ENCODE measurements at places on chromosomes 1 and 21. TPM values are rescaled to one million over a fixed set of nuclear protein-coding genes. Genes with fewer than 3 reads are reported as not detected.

DNA sequence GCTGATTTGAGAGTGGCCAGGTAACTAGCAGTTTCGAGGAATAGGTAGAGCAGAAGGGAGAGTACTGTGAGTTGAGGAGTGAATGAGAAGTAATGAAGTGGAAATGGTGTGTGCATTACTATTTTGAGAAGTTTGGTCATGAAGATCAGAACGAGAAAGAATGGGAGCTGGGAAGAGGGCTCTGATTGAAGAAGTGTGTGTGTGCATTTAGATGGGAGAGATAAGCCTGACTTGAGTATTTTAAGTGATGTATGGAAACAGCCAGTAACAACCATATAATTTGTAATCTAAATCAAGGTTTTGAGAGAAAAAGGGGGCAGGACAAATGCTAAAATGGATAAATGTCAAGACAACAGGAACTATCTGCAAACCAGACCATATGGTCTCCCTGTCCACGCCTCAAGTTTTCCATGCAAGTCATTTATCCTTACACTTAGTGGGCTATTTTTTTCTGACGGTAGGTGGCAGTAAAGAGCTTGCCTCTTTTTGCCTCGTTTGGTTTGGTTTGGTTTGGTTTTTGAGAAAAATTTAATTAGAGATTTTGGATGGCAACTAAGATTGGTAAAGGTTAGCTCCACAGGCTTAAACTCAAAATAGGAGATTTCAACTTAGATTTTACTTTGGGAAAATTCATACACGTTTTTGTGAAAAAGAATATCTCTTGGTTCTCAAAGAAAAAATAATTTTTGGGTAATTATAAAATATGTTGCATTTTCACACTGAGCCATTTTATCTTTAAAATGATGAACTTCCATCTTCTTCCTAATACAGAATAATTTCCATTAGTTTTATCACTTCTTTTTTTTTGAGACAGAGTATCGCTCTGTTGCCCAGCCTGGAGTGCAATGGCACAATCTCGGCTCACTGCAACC, 9.5 kb upstream of the B3GALNT2 start:
- H3K4me3 ChIP-seq, result no peak overlapping the region
- no peak overlapping the region for H3K27ac ChIP-seq
- no peaks in the 10 kb centered on the region for H3K27me3 ChIP-seq

DNA sequence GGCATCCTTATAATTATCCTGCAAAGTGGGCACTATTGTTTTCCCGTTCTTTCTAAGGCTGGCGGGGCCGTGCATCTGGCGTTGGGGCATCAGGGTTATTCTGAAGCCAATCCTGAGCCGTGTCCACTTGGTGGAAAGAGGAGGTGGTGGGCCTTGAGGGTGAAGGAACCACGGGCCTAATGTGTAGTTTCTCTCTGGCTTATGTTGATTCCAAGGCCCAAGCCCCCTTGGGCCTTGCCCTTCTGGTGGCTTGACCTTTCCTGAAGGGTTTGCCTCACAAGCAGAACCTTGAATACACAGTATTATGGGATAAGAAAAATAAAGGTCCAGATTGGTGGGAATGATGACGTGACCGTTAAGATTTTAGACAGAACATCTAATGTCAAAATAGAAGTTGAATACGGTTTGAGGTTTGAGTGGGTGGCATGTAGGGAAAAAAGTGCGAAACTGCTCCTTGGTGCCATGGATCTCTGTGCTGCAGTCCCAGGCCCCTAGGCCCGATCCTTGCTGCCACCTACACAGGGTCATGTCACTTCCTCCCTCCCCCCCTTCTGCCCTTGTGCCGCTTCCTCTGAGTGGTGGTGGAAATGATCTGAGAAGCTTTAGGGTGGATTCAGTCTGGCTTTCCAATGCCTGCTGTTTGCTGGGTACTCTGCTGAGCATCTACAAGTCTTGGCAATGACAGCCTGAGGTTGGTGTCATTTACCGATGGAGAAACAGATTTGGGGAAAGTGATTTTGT, 90.5 kb downstream of the PRDM2 start:
- H3K36me3 ChIP-seq, result no peaks in the 10 kb centered on the region
- H3K27me3 ChIP-seq, result no peaks in the 10 kb centered on the region
- H3K4me3 ChIP-seq, result no peak overlapping the region
- no peak for DNase-seq
- no peaks in the 10 kb centered on the region for H3K4me1 ChIP-seq

- no peak overlapping the region for H3K27ac ChIP-seq
- DNase-seq, result no peak
- peaks cover 23% of the 10 kb centered on the region for H3K27me3 ChIP-seq
- H3K4me1 ChIP-seq, result no peaks in the 10 kb centered on the region
- no peaks in the 10 kb centered on the region for H3K36me3 ChIP-seq
These were observed 62.7 kb downstream of the ZNF648 start for GRCh38 chr1:181998858-181999257.

GRCh38 chr1:161367684-161368400, at the start of gene CFAP126:
CFAP126 (minus strand) TSS chr1:161367876; CDS start chr1:161367868, 8 bp downstream.
- DNase-seq, result peak; percentile 61
- H3K4me3 ChIP-seq, result no peak within 1 kb of the TSS
- H3K27me3 ChIP-seq, result no peaks in the 10 kb centered on the region
- H3K36me3 ChIP-seq, result no peaks in the 10 kb centered on the region
- H3K4me1 ChIP-seq, result no peaks in the 10 kb centered on the region

DNA sequence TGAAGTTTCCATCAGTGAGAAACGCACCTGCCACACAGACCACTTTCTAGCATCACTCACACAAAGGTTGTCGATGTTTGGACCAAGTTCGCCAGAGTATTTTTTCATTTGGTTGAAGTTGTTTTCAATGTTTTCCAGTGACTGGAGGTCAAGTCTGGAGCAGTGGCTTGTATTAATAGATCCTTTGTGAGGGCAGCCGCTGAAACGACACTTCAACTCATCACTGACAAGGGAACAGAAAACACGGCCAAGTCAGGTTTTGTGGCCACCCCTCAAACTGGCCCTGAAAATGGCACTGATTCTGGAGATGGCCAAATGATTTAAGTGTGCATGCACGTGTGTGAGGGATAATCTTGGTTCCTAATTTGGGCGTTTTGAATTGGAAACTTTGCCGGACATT, 675.6 kb downstream of the SMYD3 start:
- H3K27ac ChIP-seq, result no peak overlapping the region
- no peak overlapping the region for H3K4me3 ChIP-seq
- no peak for DNase-seq
- no peaks in the 10 kb centered on the region for H3K27me3 ChIP-seq
- no peaks in the 10 kb centered on the region for H3K36me3 ChIP-seq
- no peaks in the 10 kb centered on the region for H3K4me1 ChIP-seq

GRCh38 chr21:39182016-39182415, 1.2 kb downstream of the PSMG1 start:
- H3K27me3 ChIP-seq, result no peaks in the 10 kb centered on the region
- H3K27ac ChIP-seq, result no peak overlapping the region
- H3K36me3 ChIP-seq, result no peaks in the 10 kb centered on the region
- H3K4me3 ChIP-seq, result peak overlapping the region; percentile 92
- DNase-seq, result no peak

- H3K27ac ChIP-seq, result no peak overlapping the region
- H3K27me3 ChIP-seq, result no peaks in the 10 kb centered on the region
- H3K36me3 ChIP-seq, result no peaks in the 10 kb centered on the region
- H3K4me1 ChIP-seq, result no peaks in the 10 kb centered on the region
- no peak overlapping the region for H3K4me3 ChIP-seq
These were observed 179.0 kb downstream of the PTPRU start for GRCh38 chr1:29415156-29415830.

- H3K27ac ChIP-seq, result no peak overlapping the region
- H3K4me3 ChIP-seq, result no peak overlapping the region
- DNase-seq, result no peak
- no peaks in the 10 kb centered on the region for H3K4me1 ChIP-seq
- no peaks in the 10 kb centered on the region for H3K27me3 ChIP-seq
These were observed 51.8 kb downstream of the ANGPTL1 start for GRCh38 chr1:178819123-178819522.

- no peak for DNase-seq
- H3K4me3 ChIP-seq, result no peak overlapping the region
- no peaks in the 10 kb centered on the region for H3K36me3 ChIP-seq
- no peaks in the 10 kb centered on the region for H3K4me1 ChIP-seq
- no peak overlapping the region for H3K27ac ChIP-seq
These were observed 724.3 kb upstream of the CXADR start for GRCh38 chr21:16788584-16788983.

DNA sequence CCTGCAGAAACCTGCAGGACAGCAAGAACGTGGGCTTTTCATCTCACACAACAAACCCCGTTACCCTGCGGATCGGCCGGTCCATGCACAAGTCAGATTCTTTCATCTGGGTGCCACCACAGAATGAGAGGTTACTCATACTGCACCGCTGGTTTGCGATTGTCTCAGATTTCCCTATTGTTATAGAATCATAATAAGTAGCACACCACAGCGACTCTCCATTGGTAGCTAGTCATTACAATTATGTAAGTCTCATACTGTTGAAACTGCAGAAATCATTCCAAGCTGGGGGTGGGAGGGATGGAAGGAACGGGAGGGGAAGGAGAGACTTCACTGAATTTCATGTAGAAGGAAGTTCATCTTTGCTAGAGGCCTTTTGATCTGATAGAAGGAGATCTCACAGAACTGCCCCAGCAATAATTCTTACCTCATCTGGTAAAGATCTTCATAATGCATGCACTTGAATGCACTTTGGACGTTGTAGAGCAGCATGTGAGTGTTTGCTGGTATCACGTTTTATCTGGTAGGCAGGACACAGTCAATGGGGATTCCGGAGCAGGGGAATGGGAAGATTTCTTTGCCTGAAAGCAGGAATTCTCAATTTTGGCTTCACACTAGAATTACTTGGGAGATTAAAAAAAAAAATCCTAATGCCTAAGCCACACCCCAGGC, 221.1 kb downstream of the KIF26B start:
- no peak overlapping the region for H3K4me3 ChIP-seq
- no peak for DNase-seq
- H3K36me3 ChIP-seq, result no peaks in the 10 kb centered on the region
- no peaks in the 10 kb centered on the region for H3K4me1 ChIP-seq
- peaks cover 65% of the 10 kb centered on the region for H3K27me3 ChIP-seq

GRCh38 chr1:7366955-7367665, 404.0 kb upstream of the VAMP3 start:
- H3K36me3 ChIP-seq, result no peaks in the 10 kb centered on the region
- DNase-seq, result no peak
- no peaks in the 10 kb centered on the region for H3K4me1 ChIP-seq
- H3K27ac ChIP-seq, result no peak overlapping the region
- peaks cover 22% of the 10 kb centered on the region for H3K27me3 ChIP-seq
- H3K4me3 ChIP-seq, result no peak overlapping the region

GRCh38 chr1:14650951-14651350, 52.5 kb downstream of the KAZN start:
- peaks cover 7% of the 10 kb centered on the region for H3K27me3 ChIP-seq
- no peak overlapping the region for H3K4me3 ChIP-seq
- no peaks in the 10 kb centered on the region for H3K4me1 ChIP-seq
- H3K36me3 ChIP-seq, result no peaks in the 10 kb centered on the region
- DNase-seq, result no peak
- no peak overlapping the region for H3K27ac ChIP-seq

DNA sequence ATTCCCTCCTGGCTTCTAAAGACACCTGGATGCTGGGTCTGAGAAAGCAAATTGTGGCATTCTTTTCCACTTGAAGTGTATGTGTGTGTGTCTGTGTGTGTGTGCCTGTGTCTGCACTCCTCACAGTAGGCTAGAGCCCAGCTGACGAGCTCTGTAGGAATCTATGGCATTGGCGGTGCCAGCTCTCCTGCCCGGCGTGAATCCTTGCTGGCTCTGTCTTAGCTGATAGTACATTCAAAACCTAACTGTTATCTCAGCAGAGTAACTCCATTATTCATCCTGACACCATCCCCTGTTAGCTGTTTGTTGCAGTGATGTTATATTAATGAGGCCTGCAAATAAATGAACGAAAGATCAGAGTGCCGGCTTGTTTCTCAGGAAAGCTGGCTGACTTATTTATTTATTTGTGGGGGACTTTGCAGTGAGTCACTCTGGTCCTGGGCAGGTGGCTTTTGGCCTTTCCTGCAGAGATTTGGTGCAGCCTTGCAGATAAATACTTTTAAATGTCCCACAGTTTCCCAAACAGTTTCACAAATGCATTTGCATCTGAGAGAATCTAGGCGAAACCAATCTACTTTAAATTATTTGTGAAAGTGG, 160.6 kb upstream of the CD34 start:
- H3K27ac ChIP-seq, result no peak overlapping the region
- no peak overlapping the region for H3K4me3 ChIP-seq
- DNase-seq, result no peak
- H3K4me1 ChIP-seq, result no peaks in the 10 kb centered on the region

GRCh38 chr1:200369706-200370105, 40.1 kb downstream of the ZNF281 start:
- H3K27me3 ChIP-seq, result no peaks in the 10 kb centered on the region
- DNase-seq, result peak; percentile 61
- H3K36me3 ChIP-seq, result no peaks in the 10 kb centered on the region
- no peak overlapping the region for H3K4me3 ChIP-seq
- no peak overlapping the region for H3K27ac ChIP-seq

DNA sequence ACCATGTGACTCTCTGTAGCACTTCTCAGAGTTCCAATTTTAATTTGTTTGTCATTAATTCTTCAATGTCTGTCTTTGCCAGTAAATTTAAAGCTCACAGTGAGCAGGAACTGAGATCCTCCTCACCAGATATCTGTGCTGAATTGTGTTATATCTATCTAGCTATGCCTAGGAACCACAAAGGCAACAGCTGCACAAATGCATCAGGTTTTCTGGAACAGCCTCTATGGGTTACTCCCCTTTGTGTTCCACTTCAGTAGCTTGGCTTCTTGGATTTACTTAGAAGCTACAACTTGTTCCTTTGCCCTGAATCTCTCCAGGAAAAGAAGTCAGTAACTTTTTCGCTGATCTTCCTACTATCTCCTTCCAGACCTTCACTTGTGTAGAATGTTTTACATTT, 1237.8 kb upstream of the ADGRL4 start:
- no peak overlapping the region for H3K4me3 ChIP-seq
- H3K27ac ChIP-seq, result no peak overlapping the region
- no peaks in the 10 kb centered on the region for H3K36me3 ChIP-seq
- DNase-seq, result no peak
- no peaks in the 10 kb centered on the region for H3K27me3 ChIP-seq
- H3K4me1 ChIP-seq, result no peaks in the 10 kb centered on the region

GRCh38 chr1:147611021-147611426, 59.3 kb downstream of the ACP6 start:
- H3K27ac ChIP-seq, result no peak overlapping the region
- peaks cover 29% of the 10 kb centered on the region for H3K36me3 ChIP-seq
- DNase-seq, result no peak
- H3K4me3 ChIP-seq, result no peak overlapping the region
- 0 out of 2 replicates have a peak, but pooled peaks cover 6% of the 10 kb centered on the region for H3K4me1 ChIP-seq

GRCh38 chr1:245241526-245242130, 86.8 kb downstream of the KIF26B start:
- H3K27ac ChIP-seq, result no peak overlapping the region
- no peaks in the 10 kb centered on the region for H3K4me1 ChIP-seq
- no peak overlapping the region for H3K4me3 ChIP-seq
- peaks cover 87% of the 10 kb centered on the region for H3K27me3 ChIP-seq
- H3K36me3 ChIP-seq, result no peaks in the 10 kb centered on the region

GRCh38 chr21:46161633-46162592, 6.5 kb upstream of the FTCD start:
- H3K4me3 ChIP-seq, result no peak overlapping the region
- H3K27me3 ChIP-seq, result no peaks in the 10 kb centered on the region
- H3K36me3 ChIP-seq, result no peaks in the 10 kb centered on the region
- no peaks in the 10 kb centered on the region for H3K4me1 ChIP-seq

The SLC5A9 gene
- not detected for total RNA-seq

The TXNIP gene
- total RNA-seq, result 95.7 TPM

The WNT9A gene
- 42.2 TPM for total RNA-seq

The ANXA9 gene
- total RNA-seq, result 10.6 TPM

The TAS1R1 gene
- total RNA-seq, result not detected

The C4BPB gene
- 1.4 TPM for total RNA-seq

The KMO gene
- total RNA-seq, result not detected
